ENCODE measurements at places on chromosomes 11 and 22.
A peak's percentile ranks its signal among the peaks of the same experiment; 100 is the strongest.

- DNase-seq: no peak
Measured at GRCh38 chr22:44661659-44662569, 40.1 kb upstream of the PRR5 start.

DNA sequence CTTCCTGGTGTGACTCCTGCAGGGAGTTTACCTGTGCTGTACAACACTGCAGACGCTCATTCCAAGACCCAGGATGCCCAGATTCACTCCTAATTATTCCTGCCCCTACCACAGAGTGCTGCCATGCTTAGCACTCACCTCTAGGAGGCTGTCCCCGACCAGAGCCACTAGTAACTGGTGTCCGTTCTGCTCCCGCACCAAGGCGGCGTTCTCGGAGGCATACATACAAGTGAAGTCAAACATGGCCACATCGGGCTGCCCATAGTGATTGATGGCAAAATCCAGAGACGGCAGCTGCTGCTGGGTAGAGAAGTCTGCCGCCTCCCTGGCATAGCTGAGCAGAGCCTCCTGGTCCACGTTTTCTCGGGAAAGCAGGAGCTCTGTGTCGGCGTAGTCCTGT, 122.3 kb upstream of the BID start:
- DNase-seq: no peak

DNA sequence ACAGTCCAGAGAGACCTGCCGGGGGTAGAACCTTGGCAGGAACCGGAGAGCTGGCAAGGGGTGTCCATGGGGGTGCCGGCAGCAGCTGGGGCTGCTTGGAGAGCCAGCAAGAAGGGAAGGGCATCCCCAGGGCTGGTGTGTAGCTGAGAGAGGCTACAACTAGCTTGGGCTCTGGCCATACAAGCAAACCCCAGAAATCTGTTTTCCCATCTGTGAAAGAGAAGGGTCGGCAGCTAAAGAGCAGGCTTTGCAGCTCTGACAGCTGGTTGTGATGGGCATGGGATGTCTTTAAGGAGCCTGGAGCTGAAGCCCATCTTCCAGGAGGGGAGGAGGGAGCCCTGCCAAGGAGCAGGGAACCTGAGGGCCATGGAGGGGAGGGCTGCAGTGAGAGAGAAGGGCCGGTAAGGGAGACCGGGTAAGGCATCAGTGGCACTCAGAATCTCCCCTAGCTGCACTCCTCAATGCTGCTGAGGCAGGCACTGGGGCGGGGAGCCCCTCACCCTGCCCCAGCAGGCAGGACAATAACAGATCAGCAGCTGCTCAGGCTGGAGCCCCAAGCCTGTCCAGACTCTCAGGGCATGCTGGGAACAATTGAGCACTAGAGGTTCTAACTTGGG, 3.9 kb downstream of the CHST1 start:
- DNase-seq: no peak

GRCh38 chr22:29887358-29887757, 4.4 kb downstream of the MTMR3 start:
- no peak for DNase-seq

- no peak for DNase-seq
Measured at GRCh38 chr11:111307472-111308108, 9.2 kb downstream of the POU2AF3 start.

- no peak for DNase-seq
Measured at GRCh38 chr11:42824067-42824466, 487.7 kb upstream of the API5 start.

DNA sequence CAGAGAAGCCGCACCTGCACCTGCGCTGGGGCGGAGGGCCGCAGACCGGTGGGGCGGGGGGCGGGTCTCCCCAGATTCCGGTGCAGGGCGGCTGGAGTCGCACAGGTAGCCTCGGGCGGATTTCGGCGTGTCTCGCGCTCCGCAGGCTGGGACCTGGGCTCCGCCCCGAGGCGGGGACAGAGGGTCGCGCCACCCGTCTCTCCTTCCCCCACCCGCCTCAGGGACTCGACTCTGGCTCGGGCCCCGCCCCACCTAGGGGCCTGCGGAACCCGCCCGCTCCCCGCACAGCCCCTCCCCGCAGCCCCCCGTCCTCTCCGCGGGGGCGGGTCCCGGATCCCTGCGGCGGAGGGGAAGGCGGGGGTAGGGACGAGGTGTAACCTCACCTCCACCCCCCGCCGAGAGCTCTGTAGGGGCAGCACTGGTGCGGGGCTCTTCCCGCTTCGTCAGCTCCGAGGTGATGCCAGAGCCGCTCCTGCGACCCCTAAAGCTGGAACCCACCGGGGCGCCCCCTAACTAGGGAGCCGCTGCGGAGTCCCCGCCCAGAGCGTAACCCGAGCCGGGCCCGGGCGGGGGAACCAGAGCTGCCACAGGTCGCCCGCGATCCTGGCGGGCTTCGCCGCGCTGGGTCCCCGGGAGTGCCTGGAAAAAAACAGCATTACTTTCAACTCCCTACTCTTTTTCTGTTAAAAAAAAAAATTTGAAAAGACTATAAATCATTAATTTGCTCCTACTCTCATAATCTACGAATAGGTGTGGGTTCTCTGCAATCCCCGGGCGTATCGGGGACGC, at the start of gene SLC29A2:
Gene SLC29A2 (minus strand): TSS at position 134 of the 789 bp plus-strand sequence. CDS start 169 bp downstream, outside the sequence.
- DNase-seq: peak; percentile 89

DNA sequence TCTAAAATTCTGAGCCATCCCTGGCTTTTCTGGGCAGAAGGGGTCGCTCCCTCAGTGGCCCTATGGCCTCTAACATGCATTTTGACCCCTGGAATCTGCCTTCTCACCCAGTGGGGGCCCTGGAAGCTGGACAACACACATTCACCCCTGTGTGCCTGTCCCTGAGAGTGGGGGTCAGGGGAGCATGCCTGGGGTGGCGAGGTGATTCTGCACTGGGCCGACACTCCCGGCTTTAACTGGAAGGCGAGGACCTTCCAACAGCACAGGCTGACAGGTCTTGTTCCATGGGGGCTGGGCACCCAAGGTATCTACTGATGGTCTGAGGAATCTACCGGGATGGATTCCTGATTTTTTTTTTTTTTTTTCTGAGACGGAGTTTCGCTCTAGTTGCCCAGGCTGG, 10.7 kb downstream of the PPM1F start:
- DNase-seq: no peak

- DNase-seq: no peak
Measured at GRCh38 chr11:21421711-21422329, 752.4 kb downstream of the NELL1 start.

DNA sequence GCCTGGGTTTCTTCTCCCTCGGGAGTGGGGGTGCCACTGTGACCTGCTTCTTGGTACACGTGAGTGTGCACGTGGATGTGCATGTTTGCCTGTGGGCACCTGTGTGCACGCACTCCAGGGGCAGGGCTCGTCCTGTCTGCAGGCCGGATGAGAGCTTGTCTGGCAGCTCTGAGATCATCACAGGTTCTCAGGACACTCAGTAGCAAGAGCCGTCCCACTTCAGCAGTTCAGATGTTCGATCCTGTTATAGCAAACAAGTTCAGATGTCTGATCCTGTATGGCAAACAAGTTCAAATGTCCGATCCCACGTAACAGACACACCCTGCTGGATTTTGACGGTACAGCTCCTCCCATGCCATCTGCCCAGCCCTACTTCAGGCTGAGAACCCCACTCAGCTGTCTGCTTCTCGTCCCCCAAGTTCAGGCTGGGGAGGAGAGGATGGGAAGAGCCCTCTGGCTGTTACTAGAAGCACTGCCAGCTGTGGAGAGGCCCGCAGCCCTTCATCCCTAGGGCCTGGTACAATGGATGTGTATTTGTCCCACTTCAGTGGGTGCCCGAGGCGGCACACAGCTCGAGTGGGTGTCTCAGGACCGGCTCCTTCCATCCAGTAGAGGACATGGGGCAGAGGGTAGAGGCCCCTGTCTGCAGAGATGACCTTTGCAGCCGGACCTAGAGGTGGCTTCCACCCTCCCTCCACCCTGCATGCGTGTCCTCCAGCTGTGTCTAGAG, 1126.9 kb downstream of the BRD1 start:
- no peak for DNase-seq

GRCh38 chr11:30488304-30488998, 97.7 kb downstream of the MPPED2 start:
- no peak for DNase-seq

- DNase-seq: no peak
Measured at GRCh38 chr11:69931994-69932910, 113.0 kb upstream of the FGF3 start.

DNA sequence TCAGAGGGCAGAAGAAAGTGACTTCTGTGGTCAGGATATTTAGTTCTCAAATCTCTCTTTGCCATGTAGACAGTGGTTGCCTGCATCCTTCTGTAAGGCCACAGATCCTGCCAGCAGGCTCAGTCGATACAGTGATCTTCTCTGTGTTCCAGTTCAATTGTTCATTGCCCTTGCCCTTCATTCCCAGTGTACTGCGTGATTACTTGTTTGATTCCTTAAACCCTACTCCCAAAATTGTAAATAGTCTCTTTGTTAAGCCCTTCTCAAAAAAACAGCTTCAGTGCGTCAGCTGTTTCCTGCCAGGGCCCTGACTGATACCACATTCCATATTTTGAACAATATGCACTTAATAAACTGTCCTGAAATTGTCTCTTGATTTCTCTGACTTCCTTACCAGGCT, 9.3 kb upstream of the TYR start:
- no peak for DNase-seq

- no peak for DNase-seq
Measured at GRCh38 chr22:44468973-44469372, 29.1 kb downstream of the RTL6 start.

DNA sequence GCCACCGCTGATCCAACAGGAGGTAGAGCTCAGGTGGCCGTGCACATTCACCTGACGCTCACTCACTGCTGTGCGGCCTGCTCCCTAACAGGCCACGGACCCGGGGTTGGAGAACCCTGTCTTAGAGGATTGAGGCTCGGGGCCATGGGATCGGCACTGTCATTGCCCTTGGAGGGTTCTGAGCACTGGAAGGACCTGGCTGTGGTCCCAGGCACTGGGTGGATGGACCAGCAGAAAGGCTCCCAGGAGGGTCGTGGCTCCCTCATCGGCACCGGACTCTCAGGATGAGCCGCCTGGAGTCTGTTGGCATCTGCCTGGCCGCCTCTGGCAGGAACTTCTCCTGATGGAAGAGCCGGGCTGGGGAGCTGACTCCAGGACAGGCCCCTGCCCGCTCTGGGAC, 6.5 kb downstream of the KCNQ1 start:
- DNase-seq: no peak

DNA sequence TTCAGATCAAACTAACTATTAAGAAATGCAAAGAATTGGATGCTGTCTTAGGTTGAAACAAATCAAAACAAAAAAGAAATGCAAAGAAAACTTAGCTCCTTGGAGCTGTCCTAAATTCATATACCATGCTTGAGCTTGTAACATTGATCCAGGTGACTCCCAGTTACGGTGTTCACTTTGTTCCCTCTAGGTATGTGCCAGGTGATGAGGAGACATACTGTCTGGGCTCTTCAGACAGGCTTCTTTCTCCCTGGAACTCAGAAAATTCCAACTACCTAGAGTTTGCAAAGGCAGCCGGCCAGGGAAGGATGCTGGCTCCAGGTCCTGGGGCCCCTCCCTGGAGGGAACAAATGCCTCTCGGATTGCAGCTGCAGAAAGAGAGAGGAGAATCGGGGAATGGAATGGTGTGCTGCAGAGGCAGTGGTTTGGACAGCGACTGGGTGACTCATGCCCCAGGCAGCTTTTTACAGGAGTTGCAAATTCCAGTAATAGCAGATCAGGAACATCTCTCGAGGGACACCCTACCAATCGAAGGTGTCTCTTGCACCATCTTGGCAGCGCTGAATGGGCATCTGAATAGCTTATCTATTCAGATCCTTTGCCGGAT, 12.3 kb upstream of the ASPHD2 start:
- DNase-seq: no peak

- DNase-seq: no peak
Measured at GRCh38 chr11:105719073-105719822, 109.4 kb downstream of the GRIA4 start.

- DNase-seq: no peak
Measured at GRCh38 chr11:79049741-79050179, 391.1 kb downstream of the TENM4 start.

GRCh38 chr11:75786101-75786736, 17.6 kb downstream of the DGAT2 start:
- DNase-seq: no peak

GRCh38 chr11:126370016-126370415, 14.5 kb downstream of the ST3GAL4 start:
- DNase-seq: no peak

GRCh38 chr22:31825513-31825912, 71.7 kb downstream of the DEPDC5 start:
- DNase-seq: no peak

DNA sequence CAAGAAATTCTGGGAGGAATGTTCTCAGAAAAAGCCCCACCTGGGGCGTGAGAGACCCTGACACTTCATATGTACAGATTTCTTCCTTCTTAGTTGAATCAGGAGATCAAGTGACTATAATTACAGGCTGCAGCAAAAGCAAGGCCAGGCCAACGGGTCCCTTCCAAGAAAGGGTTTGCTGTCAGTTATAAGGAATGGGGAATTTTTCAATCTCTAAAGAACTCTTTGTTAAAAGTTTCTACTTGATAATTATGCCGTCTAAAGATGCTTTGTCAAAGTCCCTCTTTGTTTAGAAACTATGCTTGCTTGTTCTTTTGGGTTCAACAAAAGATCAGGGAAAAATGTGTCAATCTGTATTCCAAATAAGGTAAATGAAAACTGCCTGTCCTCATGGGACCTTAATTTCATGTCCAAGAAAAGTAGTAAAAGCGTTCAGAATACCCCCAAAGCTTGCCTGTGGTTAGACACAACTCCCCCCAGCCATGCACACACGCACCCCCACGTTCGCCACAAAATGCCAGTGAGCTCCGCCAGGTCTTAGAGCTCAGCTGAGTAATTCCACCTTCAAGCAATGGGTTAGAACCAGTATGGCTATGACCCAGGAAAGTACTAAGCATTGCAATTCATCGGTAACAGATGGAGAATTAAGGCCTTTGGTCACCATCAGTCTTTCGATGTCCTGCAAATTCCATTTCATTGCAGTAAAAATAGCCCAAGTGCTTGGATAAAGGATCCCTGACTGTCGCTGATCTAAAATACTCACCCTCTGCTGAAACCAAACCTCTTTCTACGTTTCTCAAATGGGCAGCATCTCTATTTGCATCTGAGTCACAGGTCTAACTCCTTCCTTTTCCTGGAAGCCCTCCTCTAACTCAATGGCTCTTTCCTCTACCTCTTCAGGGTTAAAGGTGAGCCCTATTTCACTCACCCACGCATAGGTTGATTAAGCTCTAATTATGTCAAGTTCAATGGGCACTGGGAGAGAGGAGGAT, 419.2 kb upstream of the SYN3 start:
- no peak for DNase-seq
